ENCODE measurements at places on chromosomes 3 and 15. TPM values are rescaled to one million over a fixed set of nuclear protein-coding genes. Genes with fewer than 3 reads are reported as not detected.
A peak's percentile ranks its signal among the peaks of the same experiment; 100 is the strongest.

- no peak for DNase-seq
Measured at GRCh38 chr3:81105789-81106488, 655.5 kb downstream of the GBE1 start.

GRCh38 chr15:32683906-32684584 is 33.8 kb upstream of the GREM1 start:
- DNase-seq: no peak

DNA sequence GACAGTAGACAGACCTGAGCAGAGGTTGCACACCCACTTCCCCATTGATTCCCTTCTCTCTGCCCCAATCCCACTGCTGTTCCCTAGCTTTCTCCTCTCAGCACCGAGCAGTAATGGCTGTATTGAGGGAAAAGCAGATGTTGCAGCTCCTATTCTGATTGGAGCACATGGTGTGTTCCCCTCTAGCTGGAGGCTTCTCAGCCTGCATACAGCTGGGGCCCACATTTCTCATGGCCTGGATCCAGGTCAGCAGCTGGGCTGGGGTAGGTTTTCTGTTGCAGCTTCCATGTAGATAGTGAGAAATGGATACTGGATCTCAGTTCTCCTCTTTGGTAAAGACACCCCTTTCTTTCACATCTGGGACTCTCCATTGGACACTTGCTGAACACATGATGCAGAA is 50.1 kb downstream of the RYR3 start:
- DNase-seq: peak; percentile 16

DNA sequence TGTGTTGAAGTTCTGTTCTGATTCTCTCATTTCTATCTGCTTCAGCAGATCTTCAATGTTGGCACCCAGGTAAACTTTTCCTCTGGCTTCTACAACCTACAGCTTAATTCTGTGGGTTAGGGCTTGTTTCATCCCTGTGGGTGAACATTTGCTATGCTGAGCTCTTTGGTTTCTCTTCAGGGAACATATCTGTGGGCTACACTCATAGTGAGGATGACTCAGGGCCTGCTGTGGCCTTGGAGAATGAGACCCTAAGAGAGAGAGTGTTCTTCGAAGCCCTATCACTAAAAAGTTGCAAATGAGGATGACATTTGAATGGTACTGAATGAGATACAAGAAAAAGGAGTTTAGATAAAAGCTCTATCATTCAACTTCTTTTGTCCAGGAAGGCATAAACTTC is 346.2 kb upstream of the CBLB start:
- no peak for DNase-seq

- no peak for DNase-seq
Measured at GRCh38 chr15:57708047-57708446, 1.5 kb downstream of the POLR2M start.

DNA sequence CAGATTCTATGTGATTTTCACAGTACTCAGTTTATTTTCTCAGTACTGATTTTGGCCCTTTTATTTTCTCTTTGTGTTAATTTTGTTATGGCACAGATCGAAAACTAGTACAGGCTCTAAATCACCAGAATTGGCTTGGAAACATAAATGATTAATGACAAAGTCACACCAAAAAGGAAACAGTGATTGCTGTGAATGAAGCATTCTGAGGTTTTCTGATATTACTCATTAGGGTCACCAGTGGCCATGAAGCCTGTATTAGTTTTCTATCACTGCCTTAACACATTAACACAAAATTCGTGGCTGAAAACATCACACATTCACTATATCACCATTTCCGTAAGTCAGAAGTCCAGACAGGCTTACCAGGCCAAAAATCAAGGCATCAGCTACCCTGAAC is 343.0 kb upstream of the THRB start:
- no peak for DNase-seq

LZTFL1 gene
- total RNA-seq: 9.2 TPM

DNA sequence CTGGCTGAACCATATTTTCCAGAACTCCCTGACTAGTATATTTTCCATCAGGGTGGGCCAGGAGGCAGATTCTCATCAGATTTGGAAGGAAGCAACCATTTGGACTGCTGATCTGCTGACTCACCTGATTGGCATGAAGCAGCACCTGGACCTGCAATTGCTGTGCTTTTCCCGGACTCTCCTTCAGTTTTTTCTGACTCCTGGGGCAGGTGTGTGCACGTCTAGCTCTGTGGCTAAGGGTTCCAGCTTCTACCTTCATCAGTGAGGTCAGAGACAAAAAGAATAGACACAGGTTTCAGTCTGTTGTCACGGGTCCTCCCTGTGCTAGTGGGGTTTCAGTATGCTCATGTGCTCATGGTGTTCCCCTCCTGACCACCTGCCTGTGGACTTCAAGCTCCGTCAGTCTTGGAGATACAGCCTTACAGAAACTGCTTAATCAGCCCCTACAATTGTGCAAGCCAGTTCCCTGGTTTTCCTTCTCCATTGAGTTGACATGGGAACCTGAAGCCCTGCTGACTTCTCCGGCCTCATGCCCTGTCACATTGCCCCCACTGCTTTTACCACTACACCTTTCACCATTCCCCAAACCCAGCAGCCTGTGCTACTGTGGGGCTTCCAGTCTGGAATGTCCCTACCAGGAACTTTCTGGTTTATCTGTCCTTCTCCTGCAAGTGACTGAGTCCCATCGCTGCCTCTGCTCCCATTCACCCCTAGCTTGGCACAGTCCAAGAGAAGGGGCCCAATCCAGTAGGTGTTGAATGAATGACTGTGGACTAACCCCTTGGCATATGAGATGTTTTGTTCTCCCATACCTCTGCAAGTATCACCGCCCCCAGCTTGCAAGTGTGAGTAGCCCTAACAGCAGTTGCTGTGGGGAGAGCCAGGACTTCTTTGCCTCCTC is 31.7 kb downstream of the HMCES start:
- DNase-seq: no peak

ECE2 gene
- not detected for total RNA-seq

- DNase-seq: peak; percentile 75
Measured at GRCh38 chr3:61894988-61895935, 333.9 kb downstream of the PTPRG start.

DNA sequence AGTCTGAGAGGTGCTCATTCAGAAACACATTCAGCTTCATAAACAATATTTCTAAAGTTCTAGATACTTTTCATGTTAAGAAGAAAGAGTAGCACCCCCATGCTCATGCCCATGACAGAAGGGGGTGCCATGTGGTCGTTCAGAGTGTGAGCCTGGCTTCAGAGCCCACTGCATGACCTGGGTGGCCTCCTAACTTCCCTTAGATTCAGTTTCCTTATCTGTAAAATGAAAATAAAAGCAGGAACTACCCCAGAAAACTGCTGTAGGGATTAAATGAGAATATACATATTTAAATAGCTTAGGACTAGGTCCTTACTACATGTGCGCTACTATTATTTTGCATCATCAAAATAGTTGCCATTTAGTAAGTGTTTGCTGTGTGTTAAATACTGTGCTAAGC is 69.2 kb downstream of the ABHD5 start:
- DNase-seq: no peak

DNA sequence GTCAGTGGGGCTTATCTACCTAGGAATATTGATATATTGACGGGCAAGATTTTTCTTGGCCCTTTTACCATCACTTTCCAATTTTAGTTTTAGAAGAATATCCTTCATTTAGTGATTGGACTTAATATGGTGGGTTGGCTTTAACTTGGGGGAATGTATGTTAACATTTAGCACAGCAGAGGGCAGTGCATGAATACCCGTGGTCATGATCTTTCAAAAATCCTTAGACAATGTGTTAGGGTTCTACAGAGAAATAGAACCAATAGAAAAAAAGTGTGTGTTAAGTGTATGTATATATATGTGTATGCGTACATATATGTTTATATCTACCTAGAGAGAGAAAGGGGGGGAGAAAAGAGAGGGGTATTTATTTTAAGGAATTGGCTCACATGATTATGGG is 36.9 kb downstream of the GPR171 start:
- no peak for DNase-seq

DNA sequence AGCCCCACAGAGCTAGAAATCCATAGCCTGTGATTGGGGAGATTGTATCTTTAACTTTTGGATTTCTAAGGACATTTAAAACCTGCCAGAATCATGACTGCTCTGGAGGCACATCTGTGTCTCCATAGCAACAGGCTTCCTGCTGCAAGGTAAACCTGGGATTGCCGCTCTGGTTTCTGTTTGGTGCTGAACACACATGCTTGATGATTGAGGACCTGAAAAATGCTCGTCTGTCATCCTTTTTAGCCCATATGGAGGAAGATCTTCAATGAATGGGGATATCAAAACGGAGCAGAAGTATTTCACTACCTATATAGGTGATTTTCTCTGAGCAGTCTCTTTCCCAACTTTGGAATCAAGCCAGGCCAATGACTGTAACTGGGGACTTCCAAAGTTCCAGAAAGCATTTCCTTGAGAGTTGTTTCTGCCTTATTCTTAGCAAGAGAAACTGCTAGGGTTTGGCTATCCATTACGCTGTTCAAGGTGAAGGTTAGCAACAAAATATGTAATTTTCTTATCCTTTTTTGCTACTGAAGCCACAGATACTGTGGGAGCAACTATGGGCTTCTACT is 96.5 kb upstream of the TNIK start:
- no peak for DNase-seq

- DNase-seq: no peak
Measured at GRCh38 chr3:56219894-56220805, 248.1 kb downstream of the ERC2 start.

EIF4G1 gene
- 406 TPM for total RNA-seq

GRCh38 chr3:171044384-171044783 is 17.9 kb upstream of the SLC2A2 start:
- no peak for DNase-seq

GRCh38 chr3:53506110-53506762 is 11.8 kb downstream of the CACNA1D start:
- DNase-seq: no peak

UBA5 gene
- total RNA-seq: 35.4 TPM

DUOXA2 gene
- total RNA-seq: not detected

CTXN2 gene
- total RNA-seq: not detected

DNA sequence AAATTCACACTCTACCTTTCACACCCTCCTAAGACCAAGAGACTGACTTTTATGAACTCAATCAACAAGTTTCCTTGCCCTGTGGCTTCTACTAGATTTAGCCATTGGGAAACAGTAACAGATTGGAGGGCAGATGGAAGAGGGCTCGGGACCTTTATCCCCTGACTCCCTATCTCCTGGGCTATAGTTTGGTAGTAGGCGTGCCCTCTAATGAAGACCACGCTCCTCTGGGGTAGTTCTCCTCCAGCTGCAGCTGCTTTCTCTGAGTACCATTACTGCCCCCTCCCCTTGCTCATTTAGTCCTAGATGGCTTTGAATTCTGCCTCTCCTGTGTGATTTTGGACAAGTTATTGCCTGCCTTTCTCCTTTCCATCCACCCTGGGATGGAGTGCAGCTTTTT is 33.3 kb downstream of the FMN1 start:
- DNase-seq: no peak

GRCh38 chr3:185397676-185398075 is 34.7 kb downstream of the MAP3K13 start:
- no peak for DNase-seq
